ENCODE measurements at places on chromosomes 4 and X.

GRCh38 chr4:108072300-108072699 lies 82.6 kb downstream of the HADH start:
- DNase-seq: no peak

GRCh38 chrX:75784680-75785491 lies at the start of gene MAGEE2:
MAGEE2 (minus strand) TSS chrX:75785254; CDS start chrX:75785051, 203 bp downstream.
- DNase-seq: no peak

- DNase-seq: no peak
These were observed 442.1 kb downstream of the CENPC start for GRCh38 chr4:67103001-67103747.

- no peak for DNase-seq
These were observed 90.0 kb downstream of the ELOVL6 start for GRCh38 chr4:110108422-110108821.

DNA sequence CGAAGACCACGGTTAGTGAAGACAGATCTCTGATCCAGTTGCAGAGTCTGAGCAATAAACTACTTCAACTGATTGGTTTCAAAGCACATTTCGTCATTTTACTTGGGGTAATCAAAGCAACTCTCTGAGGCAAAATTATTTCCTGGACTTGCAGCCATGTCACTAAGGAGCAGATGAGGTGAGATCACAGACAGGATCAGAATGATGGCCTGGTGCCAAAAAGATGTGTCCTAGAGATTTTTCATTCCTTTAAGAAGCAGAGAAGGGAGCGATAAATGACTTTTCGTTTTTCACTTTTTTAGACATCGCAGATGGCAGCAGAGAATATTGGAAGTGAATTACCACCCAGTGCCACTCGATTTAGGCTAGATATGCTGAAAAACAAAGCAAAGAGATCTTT lies 83.9 kb downstream of the PTTG2 start:
- no peak for DNase-seq

DNA sequence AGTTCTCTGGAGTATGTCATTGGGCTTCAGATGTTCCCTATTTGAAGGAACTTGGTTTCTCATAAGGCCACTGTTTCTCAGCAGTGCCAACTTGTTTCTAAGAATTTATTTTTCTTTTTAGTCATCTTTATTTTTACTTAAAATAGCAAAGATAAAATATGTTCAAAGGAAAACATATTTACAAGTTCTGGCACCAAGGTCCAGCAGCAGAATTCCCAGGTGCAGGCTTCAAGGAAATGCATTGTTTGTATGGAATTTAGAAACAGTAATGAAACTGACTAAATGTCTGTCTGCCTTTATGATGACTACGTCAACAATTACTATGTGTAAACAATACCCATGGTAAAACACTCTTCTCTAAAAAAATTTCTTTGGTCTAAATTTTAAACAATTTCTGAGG lies 109.6 kb downstream of the IL15 start:
- DNase-seq: no peak

- DNase-seq: no peak
These were observed 50.5 kb upstream of the FAM47C start for GRCh38 chrX:36957425-36958328.

- DNase-seq: no peak
These were observed 486.6 kb upstream of the TENM3 start for GRCh38 chr4:181756451-181757095.

DNA sequence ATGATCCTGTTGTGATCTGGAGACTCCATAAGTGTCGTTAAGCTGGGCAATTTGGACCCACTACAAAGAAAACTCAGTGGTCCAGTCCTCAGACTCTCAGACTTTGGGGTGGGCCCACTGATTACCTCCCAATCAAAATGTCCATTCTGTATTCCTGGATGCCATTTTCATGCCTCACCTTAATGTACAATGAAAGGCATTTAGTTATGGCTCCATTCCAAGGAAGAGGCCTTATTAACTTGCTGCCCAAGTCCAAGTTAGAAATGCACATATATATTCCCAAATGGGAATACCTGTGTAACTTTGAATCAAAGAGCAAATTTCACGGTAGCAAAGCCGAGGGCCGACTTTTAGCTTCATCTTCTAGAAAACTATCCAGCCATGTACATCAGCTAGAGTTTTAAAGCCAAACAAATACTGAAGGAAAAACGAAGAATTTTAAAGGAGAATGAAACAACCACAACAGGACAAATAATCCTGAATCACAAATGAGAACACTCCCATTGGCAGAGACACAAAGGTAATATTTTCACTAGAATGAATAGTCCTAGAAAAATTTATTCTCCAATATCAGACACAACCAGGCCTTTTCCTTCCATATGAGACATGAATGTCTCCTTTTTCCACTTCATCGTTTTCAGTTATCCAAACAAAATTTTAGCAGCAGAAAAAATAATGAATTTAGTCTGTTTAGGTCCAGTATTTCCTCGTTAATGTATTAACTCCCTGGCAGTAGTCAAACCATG lies 63.7 kb upstream of the HHIP start:
- no peak for DNase-seq

GRCh38 chrX:39440799-39441284 lies 639.6 kb downstream of the MID1IP1 start:
- no peak for DNase-seq

GRCh38 chrX:7514871-7515599 lies 327.9 kb upstream of the VCX start:
- DNase-seq: no peak

- DNase-seq: no peak
These were observed 135.6 kb downstream of the MID1 start for GRCh38 chrX:10484683-10485247.

DNA sequence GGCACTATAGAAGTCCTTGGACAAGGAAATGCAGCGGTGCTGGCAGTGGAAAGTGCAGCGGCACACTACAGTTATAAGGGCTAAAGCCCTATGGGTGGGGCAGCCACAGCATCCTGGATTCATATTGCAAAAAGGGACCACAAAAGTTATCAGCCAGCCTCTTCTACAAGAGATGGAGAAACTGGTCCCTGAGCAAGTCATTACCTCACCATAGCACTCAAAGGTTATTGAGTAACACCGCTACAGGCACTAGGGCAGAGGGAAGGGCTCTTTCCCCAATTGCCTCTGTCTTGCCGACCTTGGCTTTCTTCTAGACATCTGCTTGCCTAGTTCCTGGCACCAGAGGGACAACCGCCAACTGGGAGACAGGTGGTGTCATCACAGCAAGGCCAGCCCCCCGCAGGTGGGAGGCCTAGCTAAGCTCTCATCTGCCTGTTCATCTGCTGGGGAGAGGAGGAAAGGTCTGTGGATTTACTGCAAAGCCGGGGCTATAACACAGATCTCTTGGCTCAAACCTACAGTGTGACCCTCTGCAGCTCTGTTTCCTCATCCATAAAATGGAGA lies 600.0 kb downstream of the BCOR start:
- DNase-seq: no peak

GRCh38 chr4:13988353-13989305 lies 361.1 kb upstream of the BOD1L1 start:
- DNase-seq: peak; percentile 47

- no peak for DNase-seq
These were observed 199.8 kb upstream of the WDFY3 start for GRCh38 chr4:85166318-85166717.

DNA sequence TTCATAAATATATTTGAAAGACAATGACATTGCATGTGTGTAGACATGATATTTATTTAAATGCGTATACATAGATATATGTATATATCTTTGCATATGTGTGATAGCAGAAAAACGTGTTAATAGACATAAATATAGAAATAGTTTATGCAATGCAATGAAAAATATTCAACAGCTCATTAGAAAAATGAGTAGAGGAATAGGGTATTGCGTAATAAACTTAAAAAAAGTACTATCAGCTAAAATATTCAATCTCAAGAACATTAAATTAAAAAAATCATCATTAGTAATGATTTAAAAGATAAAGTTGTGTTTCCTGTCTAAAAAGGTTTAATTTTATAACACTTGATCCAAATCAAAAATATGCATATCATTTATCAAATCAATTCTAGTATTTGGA lies 2101.5 kb upstream of the TENM3 start:
- DNase-seq: no peak

GRCh38 chr4:147136310-147136709 lies 190.6 kb upstream of the TTC29 start:
- no peak for DNase-seq

DNA sequence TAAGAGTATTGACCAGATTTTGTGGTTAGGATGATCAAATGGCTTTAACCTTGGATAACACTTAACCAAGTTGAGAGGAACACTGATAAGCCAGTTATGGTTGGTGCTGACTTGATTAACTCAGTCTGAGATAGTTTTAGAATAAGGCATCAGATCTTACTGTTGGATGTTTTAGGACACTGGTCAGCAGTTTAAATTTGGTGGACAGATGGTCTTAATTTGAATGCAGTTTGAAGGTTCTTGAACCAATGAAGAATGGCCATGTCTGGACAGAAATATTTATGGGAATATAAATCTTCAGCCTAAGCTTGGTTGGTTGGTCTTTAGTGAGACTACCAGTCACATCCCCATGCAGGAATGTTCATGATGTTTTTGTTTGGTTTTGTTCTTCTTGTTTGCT lies 2.6 kb upstream of the GIMD1 start:
- DNase-seq: no peak

DNA sequence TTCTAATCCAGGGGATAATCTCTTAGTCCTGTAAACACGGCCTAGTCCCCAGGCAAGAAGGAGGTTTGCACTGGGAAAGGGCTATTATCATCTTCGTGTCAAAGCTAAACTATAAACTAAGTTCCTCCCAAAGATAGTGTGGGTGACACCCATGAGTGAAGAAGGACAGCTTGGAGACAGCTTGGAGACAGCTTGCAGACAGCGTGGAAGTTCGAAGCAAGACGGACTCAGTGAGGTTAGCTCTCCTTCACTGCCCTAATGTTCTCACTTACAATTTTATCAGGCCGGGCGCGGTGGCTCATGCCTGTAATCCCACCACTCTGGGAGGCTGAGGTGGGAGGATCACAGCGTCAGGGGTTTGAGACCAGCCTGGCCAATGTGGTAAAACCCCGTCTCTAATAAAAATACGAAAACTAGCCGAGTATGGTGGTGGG lies 19.2 kb upstream of the PLCXD1 start:
- no peak for DNase-seq

- no peak for DNase-seq
These were observed 37.2 kb downstream of the CASP3 start for GRCh38 chr4:184612074-184612473.

DNA sequence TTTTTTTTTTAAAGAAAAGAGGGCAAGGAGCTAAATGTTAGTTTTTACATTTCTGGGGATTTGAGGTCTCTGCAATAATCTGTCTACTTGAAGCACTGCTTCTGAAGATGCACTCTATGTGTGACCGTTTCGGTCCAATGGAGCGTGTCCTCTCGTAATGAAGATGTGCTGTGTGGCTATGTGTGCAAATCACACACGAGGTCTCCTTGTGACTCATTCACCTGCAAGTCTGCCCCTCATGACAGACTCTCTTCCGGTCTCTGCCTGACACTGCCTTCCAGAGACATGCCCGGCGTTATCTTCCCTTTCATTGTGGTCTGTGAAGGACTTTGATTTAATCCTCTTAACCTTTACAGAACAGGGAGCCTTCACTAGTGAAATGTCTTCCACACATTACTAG lies 84.3 kb downstream of the TRAM1L1 start:
- no peak for DNase-seq

DNA sequence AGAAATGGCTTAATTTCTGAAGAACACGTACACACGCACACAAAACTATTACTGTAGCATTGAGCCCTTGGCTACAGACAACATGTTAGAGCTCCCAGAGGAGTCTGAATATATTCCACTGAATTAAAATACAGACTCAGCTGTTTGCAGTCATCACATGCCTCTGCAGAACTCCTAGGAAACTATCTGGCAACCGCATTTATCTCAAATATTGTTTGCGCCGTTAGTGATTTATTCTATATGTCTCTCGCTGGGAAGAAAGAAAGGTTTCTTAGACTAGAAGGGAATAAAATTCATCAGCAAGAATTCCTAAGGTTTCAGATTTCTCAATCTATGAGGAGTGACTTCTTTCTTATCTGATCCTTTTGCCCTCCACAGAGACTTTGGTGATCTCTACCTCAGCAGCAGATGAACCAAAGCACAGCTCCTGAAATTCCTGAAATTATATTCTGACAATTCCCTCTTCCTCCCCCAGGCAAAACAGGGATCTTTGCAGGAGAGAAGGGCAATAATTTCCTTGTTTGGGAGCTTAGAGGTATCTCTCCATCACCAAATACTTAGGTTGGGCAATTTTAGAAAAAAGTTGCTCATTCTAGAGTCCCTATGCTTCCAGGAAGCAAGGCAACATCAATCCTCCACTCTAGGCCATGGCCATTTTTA lies 199.2 kb downstream of the APBB2 start:
- no peak for DNase-seq

DNA sequence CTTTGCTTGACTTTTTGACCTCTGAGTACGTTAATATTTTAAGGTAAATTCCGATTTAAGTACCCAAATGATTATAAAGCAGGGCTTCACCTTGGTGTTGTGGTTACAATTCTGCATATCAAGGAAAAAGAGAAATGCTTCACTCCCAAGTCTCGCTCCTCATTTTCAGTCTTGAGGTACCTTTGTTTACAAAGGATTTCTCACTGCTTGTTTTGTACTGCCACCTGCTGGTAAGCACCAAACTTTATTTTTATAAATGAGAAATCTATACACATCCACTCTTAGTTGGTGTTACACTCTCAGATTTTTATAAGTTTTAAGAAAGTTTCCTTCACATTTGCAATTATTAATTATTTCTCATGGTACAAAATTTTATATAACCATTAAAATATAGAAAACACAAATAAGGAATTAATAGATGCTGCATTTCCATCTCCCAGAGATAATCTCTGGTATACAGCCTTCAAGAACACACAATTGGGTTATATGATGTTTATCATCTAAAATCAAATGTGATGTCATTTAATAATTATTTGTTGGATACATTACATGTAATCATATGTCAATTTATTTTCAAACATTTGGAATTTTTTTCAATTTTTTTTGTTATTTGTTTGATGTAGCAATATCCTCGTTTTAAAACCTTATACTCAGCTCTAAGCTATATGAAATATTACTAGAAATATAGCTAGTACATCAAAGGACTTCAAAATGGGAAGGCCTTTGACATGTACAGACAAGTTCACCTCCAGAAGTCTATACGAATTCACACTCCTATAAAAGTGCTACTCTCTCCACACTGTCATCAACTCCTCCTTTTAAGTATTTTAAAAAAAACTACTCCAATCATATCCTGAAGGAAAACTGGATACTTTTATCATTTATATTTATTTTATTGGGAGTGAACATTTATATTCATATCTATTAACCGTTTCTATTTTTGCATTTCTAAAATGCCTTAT lies 179.9 kb downstream of the KCNIP4 start:
- no peak for DNase-seq

Data from thoracic aorta (tissue), 2 donors.